ENCODE measurements at places on chromosomes 4 and X.

DNA sequence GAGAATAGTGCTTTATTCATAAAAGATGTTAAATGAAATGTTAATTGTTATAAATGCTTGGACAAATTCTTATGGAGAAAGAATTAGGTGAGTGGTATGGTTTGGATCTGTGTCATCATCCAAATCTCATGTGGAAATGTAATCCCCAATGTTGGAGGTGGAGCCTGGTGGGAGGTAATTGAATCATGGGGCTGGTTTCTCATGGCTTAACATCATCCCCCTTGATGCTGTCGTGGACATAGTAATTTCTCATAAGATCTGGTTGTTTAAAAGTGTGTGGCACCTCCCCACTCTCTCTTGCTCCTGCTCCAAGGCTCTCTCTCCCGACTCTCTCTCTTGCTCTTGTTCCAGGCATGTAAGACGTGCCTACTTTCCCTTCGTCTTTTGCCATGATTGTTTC is 22.5 kb downstream of the GYPE start:
- DNase-seq, result no peak

DNA sequence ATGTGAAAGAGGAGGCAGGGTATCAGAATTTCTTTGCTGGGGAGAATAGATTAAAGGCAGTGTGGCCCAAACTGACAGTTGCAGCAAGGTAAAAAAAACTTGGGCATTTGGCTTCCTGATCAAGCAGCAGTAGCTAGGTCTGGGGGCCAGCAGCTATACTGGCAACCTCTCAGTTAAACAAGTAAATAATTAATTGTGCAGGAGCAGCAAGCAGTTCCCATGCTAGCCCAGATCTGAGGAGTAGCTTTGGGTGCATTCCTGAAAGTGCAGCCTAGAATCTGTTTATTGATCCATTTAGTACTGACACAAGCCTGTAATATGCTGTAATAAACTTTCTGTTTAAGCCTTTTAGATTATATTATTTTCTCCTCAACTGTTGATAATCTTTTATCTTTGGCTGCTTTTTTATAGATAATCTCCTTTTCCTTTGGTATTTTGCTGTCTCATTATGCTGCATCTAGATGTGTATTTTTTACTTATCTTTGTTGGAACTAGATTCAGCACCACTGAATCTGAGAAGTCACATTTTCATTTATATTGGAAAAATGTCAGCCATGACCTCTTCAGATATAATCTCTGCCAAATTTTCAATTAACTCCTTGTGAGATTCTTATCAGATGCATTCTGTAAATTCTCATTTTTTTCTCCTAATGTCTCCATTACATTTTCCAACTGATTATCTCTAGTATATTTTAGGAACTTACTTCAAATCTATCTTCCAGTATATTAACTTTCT is 276.3 kb downstream of the STPG2 start:
- DNase-seq, result no peak

- DNase-seq, result peak; percentile 6
These were observed 29.9 kb upstream of the CXXC4 start for GRCh38 chr4:104524591-104524990.

GRCh38 chr4:118265312-118266144 is 87.3 kb downstream of the PRSS12 start:
- no peak for DNase-seq

GRCh38 chrX:121301356-121301755 is 253.9 kb downstream of the GLUD2 start:
- DNase-seq, result no peak

GRCh38 chr4:184534511-184535391 is 60.4 kb upstream of the IRF2 start:
- DNase-seq, result peak; percentile 76

- no peak for DNase-seq
These were observed 343.7 kb downstream of the GRIA2 start for GRCh38 chr4:157564218-157564617.

DNA sequence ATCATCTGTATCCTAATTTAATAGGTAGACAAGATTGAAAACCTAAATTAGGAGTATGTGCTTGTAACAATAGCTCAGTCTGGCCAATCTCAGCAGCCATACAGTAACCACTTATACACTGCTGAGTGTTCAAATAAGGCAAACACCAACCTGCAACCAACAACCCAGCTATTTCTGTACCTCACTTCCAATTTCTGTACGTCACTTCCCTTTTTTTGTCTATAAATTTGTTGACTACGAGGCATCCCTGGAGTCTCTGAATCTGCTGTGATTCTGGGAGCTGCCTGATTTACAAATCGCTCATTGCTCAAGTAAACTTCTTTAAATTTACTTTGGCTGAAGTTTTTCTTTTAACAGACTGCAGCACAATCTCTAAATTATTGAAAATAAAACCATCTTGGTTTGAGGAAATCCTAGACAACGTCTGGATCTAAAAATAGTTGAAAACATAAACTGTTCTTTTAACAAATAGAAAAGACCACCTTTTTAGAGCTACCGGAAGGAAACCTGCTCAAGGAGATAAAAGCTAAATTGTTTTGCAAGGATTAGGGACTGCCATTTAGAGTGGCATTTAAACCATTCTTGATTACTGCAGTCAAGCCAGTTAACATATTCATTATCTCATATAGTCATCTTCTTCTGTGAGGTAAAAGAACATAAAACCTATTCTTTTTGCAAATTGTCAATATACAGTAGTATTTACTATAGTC is 778.1 kb downstream of the SH3BGRL start:
- no peak for DNase-seq
